Renal cortical epithelial cell (primary cell): ENCODE measurements at places on chromosomes 6 and 20. TPM values are rescaled to one million over a fixed set of nuclear protein-coding genes. Genes with fewer than 3 reads are reported as not detected.

DNA sequence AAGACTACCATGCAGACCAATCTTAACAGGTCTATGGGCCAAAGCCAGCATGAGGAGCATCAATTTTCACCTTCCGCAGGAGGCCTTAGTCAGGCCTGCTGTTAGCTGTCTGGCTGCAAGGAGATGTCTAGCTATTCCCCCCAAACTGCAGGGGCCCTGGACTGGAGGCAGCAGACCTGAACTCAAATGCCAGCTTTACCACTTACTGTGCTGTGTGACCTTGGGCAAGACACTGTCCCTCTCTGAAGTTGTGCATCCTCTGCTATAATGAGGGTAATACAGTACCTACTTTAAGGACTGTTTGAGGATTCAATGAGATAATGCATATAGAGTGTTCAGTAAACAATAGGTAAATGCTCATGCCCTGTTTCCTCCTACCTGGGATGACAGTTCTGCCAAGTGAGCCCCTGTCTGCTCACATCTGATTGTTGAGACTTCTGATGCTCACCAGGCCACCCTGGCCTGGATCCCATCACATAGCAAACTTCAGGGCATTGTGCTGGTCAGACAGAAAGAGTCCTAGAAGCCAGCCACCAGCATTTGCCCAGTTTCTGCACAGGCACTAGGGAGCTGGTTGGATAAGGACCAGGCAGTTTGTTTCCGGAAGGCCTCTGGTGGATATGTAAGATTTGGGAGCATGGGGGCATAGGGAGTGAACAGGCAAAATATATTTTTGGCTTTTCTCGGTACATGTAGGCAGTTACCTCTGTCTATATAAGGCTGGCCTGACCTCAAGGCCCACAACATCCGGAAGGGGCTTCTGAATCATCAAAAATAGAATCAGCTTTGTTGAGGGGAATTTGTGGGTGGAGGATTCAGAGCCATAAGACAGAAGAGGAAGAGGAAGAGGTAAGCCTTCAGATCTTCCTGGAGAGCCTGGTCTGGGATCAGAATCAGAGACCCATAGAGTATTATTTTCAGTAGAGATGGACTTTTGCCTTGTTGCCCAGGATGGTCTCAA, 2.3 kb upstream of the OCSTAMP start:
- DNase-seq = no peak

GRCh38 chr6:76422511-76423213, 350.2 kb upstream of the IMPG1 start:
- no peak for DNase-seq

TP53TG5 gene
- not detected in 2 replicates for total RNA-seq

GRCh38 chr6:78909391-78909790, 42.0 kb downstream of the IRAK1BP1 start:
- DNase-seq = peak; percentile 13

TMC2 gene
- total RNA-seq = not detected in 2 replicates

GRCh38 chr20:24892931-24893330, 56.1 kb upstream of the CST7 start:
- DNase-seq = no peak

DNA sequence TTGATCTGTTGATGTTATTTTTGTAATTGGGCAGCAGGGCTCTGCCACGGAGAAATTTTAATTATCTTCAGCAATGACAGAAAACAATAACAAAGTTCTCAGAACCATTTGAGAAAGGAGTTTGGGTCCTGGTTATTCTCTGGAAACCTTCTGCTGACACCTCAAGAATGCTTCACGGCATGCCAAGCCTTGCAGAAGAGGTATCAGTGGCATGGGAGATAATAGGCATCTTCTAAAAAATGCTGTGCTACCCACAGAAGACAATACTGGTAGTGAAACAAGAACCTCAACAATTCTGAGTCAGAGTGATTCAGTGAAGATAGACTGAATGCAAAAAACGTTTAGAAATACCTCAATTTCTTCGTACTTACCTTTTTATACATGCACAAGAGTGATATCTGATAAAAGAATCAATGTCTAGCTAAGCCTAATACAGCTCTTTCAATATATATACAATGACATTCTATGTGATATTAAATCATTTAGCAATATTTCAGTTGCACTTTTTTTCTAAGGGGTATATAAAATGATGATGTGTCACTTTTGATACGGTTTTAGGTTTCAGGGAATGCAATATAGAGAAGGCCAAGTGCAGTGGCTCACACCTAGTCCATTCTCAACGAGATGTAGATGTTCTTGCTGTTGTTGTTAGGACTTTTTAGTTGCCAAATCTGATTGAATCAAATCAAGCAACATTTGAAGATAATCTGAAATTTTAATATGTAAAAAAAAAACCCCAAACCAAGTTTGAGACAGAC, 110.4 kb upstream of the COL21A1 start:
- peak; percentile 84 for DNase-seq

DNA sequence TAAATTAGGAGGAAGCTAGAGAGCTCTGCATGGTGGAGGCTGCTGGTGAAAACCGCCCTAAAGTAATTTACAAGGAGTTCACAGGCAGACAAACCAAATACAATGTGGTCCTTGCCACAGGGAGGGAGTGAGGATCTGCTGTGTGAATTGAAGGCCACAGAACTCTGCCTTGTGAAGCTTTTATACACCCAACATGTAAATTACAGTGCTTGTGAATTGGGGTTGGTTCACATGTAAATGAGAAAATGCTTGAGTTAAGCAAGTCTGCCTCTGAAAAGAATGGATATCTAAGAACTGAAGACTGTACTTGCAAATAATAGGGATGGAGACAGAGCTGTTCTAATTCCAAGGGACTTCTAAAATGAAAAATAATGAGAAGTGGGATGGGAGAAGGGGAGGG, 194.2 kb downstream of the SLC35F1 start:
- DNase-seq = no peak

MICB gene
- 5.3 and 17.5 TPM in 2 replicates for total RNA-seq

FAM217B gene
- 2.8 and 6.0 TPM in 2 replicates for total RNA-seq

DNA sequence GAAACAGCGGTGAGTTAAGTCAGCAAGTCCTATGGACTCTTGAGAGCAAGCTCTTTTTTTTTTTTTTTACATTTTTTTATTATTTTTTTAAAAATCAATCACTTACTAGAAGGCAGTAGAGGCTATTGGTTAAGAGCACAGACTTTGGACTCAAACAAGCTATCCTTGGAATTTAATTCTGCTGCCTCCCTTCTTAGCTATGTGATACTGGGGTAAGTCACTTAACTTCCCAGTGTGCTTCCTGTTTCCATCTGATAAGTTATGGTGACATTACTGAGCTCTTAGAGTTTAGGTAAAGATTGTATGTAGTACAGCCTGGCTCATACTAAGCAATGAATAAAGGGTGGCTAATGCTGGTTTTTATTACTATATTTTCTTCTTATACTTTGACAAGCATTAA, 770.5 kb upstream of the FLRT3 start:
- DNase-seq = no peak

SPATS1 gene
- not detected in 2 replicates for total RNA-seq

ADGRF5 gene
- 0.17 and 0.70 TPM in 2 replicates for total RNA-seq

PACRG gene
- total RNA-seq = 2.5 TPM in 1 of 2 replicates, not detected in the other

HLA-DQB1 gene
- 1.8 and 28.0 TPM in 2 replicates for total RNA-seq

GRCh38 chr6:138430361-138431145, 26.5 kb downstream of the HEBP2 start:
- DNase-seq = no peak

GRCh38 chr6:128659276-128659675, 138.9 kb upstream of the PTPRK start:
- no peak for DNase-seq

DNA sequence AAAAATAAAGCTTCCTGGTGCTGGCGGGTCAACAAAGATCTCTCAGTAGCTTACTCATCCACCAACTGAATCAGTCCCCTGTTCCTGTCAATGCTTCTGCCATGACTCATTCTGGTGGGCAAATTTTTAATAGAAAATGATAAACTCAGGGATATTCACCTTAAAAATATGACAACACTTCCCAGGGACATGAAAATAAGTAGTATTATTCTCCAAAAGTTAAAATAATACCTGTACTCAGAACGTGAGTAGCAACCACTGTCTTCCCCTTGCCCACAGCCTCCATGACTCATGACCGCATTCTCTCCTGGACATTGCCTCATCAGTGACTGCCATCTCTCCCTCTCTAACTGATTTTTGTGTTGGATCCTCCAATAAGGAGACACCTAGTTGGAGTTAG, 552.3 kb downstream of the KIF16B start:
- DNase-seq = peak; percentile 84

DOP1A gene
- total RNA-seq = 9.4 and 53.0 TPM in 2 replicates

DNA sequence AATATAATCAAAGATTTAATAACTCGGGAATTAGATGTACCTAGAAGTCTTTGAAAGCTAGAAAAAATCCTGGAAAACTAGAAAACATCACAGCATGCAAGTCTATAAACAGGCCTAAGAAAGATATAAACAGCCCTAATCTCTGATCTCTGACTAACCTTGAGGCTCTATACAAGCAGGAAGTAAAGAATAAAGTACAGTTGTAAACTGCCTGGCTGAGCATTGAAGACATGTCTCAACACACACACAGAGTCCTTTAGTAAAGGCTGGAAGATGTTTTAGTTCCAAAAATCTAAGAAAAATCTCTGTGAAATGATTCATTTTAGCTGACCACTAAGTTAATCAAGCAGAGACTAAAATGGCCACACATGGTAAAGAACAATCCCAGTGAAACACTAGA, 774.5 kb downstream of the EYS start:
- DNase-seq = peak; percentile 4

PTGIS gene
- 0.52 and 7.1 TPM in 2 replicates for total RNA-seq

GRCh38 chr6:29694637-29695036, 13.7 kb upstream of the ZFP57 start:
- DNase-seq = no peak

GRCh38 chr6:34705241-34705640, 8.7 kb upstream of the ILRUN start:
- DNase-seq = no peak

OR2J3 gene
- not detected in 2 replicates for total RNA-seq

DNA sequence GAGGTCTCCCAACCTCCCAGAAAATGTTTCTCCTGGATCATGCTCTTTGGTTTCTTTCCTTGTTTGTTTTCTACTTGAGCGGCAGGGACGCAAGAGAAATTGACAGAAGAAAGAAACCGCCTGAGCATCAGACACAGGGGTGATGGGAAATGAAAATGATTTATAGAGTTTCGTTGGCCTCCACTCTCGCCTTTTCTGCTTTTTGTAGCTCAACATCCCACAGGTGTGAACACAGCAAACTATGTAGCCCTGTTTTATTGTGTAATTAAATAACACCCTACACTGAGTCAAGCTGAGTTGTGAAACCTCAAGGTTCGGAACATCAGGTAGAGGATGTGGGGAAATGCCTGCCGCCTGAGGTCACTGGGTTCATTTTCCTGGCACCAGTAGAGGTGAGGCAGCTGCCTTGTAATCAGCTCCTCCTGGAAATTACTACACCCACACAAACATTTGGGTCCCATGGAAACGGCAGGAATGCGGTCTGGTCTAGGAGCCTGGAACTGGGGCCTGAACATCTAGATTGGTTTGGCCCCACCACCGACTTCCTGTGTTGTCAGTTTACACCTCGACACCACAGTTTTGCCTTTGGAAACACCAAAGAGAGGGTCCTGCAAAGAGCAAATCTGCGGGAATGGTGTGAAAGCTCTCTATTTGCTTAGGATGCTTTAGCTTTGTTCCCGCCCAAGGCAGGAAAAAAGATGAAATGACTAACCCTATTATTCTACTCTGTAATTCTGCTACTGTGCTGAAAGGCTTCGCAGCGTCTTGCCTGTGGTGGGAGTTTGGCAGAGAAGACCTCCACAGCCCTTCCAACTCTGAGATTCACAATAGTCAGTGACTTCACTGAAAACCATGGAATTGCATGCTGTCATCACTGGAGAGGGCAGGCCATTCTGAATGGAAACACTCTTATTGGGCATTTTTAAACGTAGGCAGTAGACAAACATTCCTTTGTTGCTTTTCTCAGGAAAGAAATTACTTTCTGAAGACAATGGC, 53.0 kb downstream of the ADAT2 start:
- DNase-seq = peak; percentile 100

GRCh38 chr6:100493206-100493888, 28.6 kb upstream of the SIM1 start:
- DNase-seq = peak; percentile 90

CAGE1 gene
- 0.17 TPM in 1 of 2 replicates, not detected in the other for total RNA-seq

DNA sequence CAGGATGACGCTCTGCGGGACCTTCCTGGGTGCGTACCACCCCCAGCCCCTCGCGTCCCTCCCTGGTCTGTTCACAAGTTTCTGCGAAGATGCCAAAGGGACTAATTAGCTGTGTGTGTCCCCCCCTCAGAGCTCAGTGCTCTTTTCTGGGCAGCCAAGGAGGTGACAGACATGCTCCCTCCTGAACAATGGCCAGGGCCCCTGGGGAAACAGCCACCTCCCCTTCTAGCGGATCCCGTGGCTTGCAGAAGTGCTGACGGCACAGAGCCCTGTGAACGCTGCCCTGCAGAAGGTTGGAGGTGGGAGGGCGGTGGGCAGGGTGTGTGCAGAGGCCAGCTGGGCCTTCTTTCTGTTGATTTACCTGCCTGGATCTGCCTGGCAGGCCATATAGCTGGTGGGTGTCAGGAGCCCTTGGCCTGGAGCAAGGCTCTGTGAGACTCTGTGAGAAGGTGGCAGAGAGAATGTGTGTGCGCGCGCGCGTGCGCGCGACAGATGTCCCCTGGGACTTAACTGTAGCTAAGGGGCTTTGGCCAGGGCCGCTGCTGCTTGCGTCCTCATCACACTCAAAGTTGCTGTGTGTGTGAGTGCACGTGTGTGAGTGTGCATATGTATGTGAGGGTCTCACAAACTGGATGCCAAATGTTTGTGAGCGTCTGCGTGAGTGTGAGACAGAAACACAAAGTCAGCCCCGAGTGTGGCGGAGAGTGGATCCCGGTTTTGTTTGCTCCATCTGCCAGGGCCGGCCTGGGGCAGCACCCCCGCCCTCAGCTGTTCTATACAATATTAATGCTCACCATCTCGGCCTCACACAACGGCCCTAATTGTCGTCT, 3.5 kb upstream of the MYT1 start:
- no peak for DNase-seq

- peak; percentile 30 for DNase-seq
Measured at GRCh38 chr6:133707456-133707855, 181.5 kb upstream of the TCF21 start.

DNA sequence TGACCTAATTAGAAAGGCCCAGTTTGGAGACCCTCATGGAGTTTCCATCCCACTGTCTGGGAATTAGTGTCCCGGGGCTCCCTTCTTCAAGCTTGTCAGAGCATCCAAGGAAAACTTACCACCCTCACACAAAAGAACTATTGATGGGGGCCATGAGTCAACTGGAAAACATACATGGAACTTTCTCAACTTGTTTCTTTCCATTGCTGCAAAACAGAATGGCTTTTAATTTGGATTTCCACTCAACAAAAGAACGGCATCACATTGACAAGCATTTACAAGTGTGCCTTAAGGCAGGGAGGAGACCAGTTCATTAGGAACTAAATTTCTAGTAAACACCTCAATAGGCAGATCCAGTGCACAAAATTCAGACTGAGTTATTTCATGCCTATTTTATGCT, 289.1 kb upstream of the PREP start:
- no peak for DNase-seq

DNA sequence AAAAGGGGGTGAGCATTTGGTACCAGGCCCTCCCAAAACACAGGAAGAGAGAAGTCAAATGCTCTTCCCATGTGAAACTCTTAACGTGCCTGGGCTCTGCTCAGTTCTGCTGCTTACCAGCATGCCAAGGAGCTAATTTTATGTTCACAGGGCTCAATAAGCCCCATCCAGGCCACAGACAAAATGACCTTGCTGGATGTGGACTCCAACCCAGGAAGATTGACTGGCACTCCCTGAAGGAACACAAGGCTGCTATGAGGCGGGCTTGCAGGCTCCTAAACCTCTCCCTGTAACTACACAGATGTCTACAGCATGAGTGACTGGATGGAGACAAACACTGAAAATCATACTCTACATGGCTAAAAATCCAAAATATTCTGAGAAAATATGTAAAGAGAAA, 50.6 kb downstream of the CHD6 start:
- DNase-seq = no peak

GRCh38 chr6:132964101-132964867, 149.9 kb downstream of the RPS12 start:
- DNase-seq = peak; percentile 17
